ENCODE measurements at places on chromosomes 12 and 14.
A peak's percentile ranks its signal among the peaks of the same experiment; 100 is the strongest.

DNA sequence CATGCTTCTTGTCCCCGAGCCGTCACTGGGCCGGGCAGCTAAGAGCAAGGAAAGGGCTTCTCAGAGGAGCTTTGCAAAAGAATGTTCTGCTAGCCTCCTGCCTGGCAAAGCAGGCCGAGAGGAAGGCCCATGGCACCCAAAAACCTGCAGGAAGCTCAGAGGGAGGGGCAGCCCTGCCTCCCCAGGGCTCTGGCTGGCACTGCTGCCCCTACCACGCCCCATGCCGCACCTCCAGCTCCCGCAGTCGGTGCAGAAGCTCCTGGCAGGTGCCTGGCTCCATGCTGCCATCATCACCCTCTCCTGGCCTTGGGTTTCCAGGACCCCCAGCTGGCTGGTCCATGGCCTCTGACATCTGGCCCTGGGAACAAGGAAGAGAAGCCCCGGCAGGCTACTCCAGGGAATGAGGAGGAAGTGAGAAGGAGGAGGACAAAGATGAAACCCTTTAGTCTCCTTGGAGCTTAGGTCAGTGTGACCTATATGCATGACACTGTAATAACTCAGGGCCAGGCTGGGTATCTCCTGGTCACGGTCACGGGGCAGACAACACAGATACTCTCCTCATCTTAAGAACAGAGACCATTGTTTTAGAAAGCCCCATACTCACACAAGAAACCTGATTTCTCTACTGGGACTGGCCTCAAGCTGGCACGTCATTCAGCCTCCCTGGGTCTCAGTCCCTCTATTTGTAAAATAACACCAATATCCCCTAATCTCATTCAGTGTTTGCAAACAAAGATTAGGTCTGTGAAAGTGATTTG lies 24.3 kb downstream of the NCKAP5L start:
- DNase-seq: no peak

DNA sequence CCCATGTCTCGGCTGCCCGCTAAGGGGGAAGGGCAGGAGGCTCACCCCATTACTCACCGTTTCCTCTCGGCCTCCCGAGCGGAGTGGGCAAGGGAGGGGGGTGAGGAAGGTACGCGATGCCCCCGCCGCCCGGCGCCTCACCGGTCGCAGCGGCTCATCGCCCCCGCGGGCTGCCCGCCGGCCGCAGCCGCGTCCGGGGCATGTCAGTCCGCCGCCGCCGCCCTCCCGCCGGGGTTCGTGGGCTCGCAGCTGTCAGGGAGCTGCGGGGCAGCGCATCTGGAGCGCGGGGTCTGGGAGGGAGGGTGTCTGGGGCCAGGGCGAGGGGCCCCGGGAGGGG lies 461 bp downstream of the SLC8A3 start:
- DNase-seq: no peak

- no peak for DNase-seq
These were observed 319.7 kb upstream of the LRIG3 start for GRCh38 chr12:59240048-59240447.

GRCh38 chr12:2341051-2341751 lies 288.4 kb downstream of the CACNA1C start:
- no peak for DNase-seq

GRCh38 chr14:61663312-61663979 lies 31.9 kb upstream of the HIF1A start:
- peak; percentile 26 for DNase-seq

DNA sequence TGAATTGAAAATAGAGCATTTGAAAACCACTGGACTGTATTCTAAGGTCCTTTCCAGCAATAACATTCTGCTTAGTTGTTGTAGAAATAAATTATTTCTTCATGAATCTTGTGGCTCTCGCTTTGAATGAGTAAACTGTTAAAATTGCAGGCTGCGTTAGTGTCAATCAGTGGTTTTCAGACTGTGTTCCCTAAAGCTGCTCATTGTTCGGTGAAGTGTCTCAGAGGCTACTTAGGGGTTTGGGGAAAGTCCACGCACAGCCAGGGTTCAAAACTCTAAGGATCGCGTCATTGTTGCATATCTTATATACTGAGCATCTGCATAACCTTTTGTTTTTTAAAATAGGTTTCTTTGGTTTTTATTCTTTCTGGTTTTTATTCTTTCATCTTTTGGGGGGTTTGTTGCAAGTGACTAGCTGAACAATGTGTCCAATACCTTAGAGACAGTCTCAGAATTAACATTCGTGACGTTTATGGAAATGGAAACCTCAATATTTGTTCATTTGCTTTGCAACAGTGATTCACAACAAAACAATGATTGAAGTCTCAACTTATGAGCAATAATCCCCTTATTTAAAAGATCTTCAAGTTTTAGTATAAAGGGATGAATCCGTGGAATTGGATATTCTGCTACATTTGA lies 108.1 kb downstream of the TTLL5 start:
- no peak for DNase-seq

All from globus pallidus (tissue), 1 donor.